DMS79 treated with DMSO at 0.1 percent for 48 hours (cell line): ENCODE measurements at places on chromosomes 4 and X.

DNA sequence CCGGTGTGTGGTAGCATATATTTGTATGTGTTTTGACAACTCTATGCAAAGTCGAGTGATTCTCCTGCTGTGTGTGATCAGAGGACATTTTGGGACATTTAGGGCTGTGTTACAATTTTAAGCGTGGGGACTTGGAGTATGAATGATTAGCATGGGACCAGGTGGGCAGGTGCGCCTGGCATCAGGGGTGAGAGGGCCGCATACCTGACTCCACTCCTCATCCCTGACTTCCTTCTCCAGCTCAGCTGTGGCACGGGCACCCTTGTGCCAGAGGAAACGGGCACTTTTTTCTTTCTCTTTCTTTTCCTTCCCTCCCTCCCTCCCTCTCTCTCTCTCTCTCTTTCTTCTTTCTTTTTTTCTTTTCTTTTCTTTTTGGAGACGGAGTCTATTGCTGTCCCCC is 15.7 kb upstream of the PLCXD1 start:
- no peak for DNase-seq

GRCh38 chrX:105260291-105261043 is 40.0 kb upstream of the TEX13A start:
- DNase-seq, result no peak

DNA sequence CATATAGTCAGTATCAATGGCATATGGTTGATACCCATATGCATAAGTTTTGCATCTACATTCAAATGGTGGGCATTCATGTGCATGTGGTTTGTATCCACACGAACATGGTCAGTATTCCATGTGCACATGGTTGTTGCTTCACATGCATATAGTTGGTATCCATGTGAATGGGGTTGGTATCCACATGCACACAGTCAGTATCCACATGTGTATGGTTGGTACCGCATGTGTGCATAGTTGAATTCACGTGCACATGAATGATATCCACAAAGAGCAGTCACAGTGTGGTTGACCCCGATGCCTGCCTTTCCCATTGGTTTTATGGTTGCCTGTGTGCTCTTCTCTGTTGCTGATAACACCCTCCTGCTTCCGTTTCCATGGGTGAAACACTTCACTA is 427.9 kb downstream of the STIM2 start:
- no peak for DNase-seq

GRCh38 chr4:200936-201335 is 76.6 kb downstream of the ZNF718 start:
- no peak for DNase-seq

GRCh38 chr4:98314791-98315565 is 53.8 kb downstream of the RAP1GDS1 start:
- no peak for DNase-seq

GRCh38 chrX:53156207-53156596 is 62.3 kb downstream of the KANTR start:
- DNase-seq, result no peak

- no peak for DNase-seq
Observed at GRCh38 chr4:151661873-151662272, 98.9 kb downstream of the GATB start.

GRCh38 chr4:31411565-31411964 is 691.4 kb downstream of the PCDH7 start:
- no peak for DNase-seq

GRCh38 chr4:184648054-184648312 is 1.3 kb downstream of the CASP3 start:
- DNase-seq, result no peak
